HCT116 (cell line): ENCODE measurements at places on chromosomes 12 and 14. TPM values are rescaled to one million over a fixed set of nuclear protein-coding genes. Genes with fewer than 3 reads are reported as not detected.

TEX52 gene
- not detected for total RNA-seq

DNA sequence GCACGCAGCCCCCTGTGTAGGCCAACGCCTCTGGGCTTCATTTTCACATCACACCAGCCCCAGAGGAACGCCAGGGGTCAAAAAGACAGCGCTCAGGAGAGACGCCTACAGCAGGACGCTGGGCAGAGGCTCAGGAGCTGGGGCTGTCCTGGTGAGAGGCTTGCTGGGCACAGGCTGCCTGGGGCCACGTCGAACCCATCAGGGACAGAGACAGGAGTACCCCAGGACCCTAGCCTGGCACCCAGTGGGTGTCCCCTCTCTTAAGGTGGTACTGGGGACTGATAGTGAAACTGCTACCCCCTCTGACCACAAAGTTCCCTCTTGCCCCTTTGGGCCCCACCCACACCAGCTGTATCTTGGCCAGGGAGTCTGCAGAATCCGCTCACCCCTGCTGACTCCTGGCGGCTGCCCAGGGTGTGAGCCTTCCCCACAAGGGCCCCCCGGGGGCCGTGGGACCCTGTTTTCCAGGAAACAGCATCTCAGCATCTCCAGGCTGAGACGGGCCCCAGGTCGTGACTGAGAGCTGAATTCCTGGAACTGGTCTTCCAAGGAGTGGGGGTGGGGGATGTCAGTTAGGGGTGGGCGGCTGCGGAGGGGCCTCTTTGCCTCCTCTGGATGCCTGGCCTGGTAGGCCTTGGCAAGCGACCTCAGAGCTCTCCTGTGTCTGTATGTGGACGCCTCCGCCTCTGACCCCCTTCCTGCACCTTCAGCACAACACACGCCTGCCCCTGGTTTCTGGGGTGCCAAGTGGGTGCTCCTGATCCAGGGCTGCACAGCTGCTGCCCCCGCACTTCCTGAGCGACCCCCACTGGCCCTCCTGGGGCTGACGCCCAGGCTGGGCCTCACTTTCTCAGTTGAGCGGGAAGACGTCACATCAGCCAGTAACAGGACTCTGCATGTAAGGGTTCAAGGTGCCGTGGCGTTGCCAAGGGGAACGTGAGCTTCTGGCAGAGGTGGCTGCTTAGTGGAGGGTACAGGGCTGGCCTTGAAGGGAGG is 321.9 kb upstream of the RTL1 start:
- DNase-seq = no peak

- DNase-seq = no peak
Observed at GRCh38 chr12:1930803-1931597, 12.5 kb upstream of the CACNA2D4 start.

- DNase-seq = no peak
Observed at GRCh38 chr12:52070185-52070925, 577 bp downstream of the ATG101 start.

- DNase-seq = no peak
Observed at GRCh38 chr12:54917001-54917488, 62.7 kb downstream of the MUCL1 start.

- no peak for DNase-seq
Observed at GRCh38 chr12:106123551-106124081, 15.1 kb downstream of the NUAK1 start.

DNA sequence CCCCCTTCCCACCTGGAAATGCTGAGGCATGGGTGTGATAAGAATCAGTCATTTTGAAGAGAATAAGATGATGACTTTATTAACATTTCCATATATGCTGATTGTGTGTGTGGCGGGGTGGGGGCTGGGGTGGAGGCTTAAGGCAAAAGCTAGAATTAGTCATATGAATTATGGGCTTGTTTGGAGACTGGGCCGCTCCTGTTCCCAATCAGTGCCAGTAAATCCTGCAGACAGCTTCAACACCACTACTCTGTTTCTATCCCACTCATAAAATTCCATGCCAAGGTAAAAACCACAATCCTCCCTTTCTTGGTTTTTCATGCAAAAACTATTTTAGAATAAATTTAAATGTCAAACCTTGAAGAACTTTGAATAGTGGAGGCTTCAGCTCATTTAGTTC is 29.9 kb upstream of the SLC38A2 start:
- DNase-seq = no peak

- DNase-seq = no peak
Observed at GRCh38 chr12:127606476-127607015, 660.4 kb upstream of the TMEM132C start.

ADAM20 gene
- 0.57 TPM for total RNA-seq

DNA sequence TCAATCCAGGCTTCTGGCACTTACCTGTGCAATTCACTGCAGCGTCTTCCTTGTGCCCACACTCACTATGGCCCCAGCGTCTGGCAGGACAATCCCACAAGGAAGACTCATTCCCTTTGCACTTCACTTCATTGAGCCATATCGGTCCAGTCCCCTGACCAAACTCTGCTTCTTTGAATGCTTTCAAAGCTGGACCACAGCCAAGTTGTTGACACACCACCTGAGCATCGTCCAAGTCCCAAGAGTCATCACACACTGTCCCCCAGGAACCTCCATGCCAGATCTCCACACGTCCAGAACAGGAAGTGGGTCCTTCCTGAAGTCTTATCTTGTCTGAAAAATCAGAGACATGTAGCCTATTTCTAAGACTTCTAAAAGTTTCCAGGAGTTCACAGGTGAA is 20.2 kb downstream of the CD163 start:
- no peak for DNase-seq

GRCh38 chr14:90518069-90518940 is 121.5 kb downstream of the CALM1 start:
- DNase-seq = no peak

IRF9 gene
- 21.7 TPM for total RNA-seq

GRCh38 chr14:87331991-87332390 is 661.0 kb downstream of the GALC start:
- DNase-seq = no peak

MEG3 gene
- total RNA-seq = 2.5 TPM

- DNase-seq = no peak
Observed at GRCh38 chr14:93035917-93036651, 79.6 kb downstream of the ITPK1 start.

PLCZ1 gene
- total RNA-seq = not detected

ARG2 gene
- 7.0 TPM for total RNA-seq

DAO gene
- total RNA-seq = not detected

KLRC3 gene
- total RNA-seq = 1.8 TPM

TTC7B gene
- 70.6 TPM for total RNA-seq

DNA sequence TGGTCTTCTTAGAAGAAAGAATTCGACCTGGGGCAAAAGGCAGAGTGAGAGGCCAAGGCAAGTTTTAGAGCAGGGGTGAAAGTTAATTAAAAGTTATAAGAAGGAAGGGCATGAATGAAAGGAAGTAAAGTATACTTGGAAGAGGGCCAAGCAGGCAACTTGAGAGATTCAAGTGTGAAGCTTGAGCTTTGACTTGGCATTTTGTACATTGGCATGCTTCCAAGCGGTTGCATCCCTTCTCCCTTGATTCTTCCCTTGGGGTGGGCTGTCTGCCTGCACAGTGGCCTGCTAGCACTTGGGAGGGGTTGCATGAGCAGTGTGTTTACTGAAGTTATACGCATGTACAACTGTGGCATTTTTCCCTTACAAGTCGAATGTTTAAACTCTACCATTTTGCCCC is 74.8 kb upstream of the MGAT4C start:
- DNase-seq = no peak

LGALS3 gene
- total RNA-seq = 86.1 TPM

PTGR2 gene
- total RNA-seq = 22.1 TPM

DNA sequence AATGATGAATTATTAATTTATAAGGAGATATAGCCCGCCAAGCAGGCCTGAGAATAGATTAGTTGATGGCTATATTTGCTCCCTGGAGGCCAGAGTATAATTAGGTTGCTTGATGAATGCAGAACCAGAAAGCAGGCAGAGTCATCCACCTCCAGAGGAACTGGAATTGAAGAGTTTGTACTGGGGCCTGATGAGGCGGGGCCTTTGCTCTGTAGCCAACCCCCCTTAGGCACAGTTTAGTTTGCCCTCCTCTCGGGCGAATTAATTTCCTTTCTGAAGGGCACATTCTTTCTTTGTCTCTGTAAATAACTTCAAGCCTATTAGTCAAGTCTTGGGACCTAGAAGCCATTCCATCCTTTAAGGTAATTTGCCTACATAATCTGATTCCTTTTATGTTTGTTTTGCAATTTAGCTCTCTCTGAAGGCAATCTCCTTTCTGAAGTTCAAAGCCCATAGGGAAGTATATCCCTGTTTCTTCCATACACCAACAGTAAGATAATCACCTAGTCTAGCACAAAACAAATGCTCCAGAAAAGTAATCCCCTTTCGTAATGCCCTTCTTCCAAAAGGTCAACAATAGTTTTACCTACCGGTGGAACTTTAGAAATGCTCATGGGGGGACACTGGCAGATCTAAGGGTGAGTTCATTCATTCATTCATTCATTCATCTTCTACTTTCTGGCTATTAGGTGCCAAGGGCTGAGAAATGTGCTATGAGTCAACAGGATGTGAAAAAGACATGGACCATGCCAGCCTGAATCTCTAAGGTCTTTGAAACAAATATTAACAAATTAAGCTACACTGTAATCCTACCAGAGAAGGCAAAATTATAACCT is 84.8 kb upstream of the NUDT4 start:
- DNase-seq = no peak

LMNTD1 gene
- total RNA-seq = not detected

DNA sequence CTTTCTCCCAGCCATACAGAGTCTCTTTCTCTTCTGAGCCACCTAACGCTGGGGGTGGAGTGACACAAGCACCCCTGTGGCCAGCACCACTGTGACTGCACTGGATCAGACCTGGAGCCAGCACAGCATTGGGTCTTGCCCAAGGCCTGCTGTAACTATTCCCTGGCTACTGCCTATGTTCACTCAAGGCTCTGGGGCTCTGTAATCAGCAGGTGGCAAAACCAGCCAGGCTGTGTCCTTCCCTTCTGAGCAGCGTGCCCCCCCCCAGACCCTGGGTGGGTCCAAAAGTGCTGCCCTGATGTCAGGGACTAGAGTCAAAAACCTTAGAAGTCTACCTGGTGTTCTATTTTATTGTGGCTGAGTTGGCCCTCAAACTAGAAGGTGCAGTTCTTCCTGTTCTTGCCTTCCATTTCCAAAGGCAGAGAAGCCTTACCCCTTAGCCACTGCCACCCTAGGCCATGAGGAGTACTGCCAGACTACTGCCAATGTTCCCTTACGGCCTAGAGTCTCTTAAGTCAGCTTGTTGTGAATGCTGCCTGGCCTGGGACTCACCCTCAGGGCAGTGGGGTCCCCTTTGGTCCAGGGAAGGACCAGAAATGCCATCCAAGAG is 49.9 kb downstream of the PELI2 start:
- DNase-seq = no peak
